ENCODE measurements at places on chromosomes 2 and 18.

DNA sequence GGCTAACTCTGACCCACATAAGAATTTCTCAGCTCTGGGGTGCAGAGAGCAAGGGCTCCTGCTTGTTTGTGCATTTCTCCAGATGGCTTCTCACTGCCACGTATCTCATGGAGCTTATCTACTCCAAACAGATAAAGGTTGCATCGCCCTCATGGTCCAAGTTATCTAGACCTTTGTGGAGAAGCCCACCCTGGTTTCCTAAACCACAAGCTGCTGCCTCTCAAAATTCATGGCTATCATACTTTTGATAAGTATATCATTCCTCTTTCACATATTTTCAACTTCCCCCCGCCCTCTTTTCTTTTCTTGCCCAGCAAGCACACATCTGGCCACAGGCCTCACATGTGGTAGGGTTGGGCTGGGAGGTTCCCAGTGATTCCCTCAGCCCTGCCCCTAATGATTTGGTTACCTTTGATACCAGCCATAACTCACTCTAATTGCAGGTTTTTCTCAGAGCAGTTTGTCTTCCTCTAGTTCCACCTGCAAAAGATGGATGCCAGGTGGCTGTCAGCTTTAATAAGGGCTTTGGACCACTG, 146.0 kb downstream of the RHBDD1 start:
- no peak for ATAC-seq

GRCh38 chr2:183606718-183607085, 482.5 kb downstream of the NUP35 start:
- no peak for ATAC-seq

DNA sequence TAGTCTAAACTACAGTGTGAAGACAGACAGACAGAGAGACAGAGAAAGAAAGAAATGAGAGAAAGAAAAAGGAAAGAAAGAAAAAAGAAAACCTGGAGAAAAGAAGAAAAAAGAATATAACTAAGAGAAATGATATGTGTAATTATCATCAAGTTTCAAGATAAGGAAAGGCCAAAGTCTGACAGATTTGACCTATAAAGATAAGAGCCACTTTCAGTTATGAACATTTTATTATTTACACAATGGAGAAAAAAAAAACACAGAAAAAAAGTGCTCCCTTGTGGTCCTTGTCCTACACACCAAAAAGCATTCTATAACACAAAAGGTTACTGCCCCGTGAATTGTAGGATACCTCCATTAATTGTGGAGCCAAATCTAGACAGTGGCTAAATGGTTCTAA, 937.2 kb upstream of the DDX18 start:
- ATAC-seq, result no peak

DNA sequence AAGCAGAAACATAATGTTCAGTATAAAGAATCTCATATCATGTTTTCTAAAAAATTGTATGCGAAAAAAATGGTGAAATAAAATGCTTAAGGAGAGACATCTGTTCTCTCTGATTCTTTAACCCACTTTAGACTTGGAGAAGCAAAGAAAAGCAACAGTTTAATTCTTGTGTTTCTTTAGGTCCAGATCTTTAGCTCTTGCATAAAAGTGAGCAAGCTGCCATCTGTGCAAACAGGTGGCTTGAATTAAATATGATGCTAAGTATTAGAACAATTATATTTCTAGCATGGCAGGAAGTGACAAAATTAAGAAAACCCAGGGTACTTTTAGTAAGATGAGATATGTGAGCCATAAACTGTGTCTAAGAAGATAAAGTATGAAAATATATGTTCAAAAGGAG, 1038.3 kb downstream of the DPP10 start:
- no peak for ATAC-seq

- ATAC-seq, result no peak
These were observed 2.2 kb downstream of the RALBP1 start for GRCh38 chr18:9477509-9477908.

- peak; percentile 77 for ATAC-seq
These were observed 78.5 kb upstream of the STK17B start for GRCh38 chr2:196249860-196250259.

DNA sequence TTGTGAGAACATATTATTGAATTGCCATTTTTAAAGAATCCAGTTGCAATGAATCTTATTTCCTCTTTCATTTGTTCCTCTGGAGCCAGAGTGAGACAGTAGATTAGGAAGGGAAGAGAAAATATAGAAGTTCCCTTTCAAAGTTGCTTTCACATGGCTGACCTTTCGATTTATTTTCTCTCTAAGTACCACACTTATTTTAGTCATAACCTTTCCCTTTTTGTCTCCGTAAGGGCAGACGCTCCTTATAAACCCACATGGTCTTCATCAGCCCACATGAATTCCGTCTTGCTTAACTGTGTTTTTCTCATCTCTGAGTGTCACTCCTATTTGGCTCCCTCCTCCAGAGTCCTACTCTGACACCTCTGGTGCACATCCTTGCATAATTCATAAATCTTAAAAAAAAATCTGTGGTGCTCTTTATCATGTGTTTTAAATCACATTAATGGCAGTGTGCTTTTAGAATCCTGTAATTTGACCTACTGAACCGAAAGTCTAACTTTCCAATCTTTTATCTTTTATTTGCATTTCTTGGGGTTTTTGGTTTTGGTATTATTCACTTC, 38.5 kb upstream of the ZNF396 start:
- ATAC-seq, result no peak

- ATAC-seq, result no peak
These were observed 18.8 kb downstream of the TMEM185B start for GRCh38 chr2:120204417-120204816.

GRCh38 chr18:1302861-1303260, 398.2 kb downstream of the ADCYAP1 start:
- ATAC-seq, result no peak

DNA sequence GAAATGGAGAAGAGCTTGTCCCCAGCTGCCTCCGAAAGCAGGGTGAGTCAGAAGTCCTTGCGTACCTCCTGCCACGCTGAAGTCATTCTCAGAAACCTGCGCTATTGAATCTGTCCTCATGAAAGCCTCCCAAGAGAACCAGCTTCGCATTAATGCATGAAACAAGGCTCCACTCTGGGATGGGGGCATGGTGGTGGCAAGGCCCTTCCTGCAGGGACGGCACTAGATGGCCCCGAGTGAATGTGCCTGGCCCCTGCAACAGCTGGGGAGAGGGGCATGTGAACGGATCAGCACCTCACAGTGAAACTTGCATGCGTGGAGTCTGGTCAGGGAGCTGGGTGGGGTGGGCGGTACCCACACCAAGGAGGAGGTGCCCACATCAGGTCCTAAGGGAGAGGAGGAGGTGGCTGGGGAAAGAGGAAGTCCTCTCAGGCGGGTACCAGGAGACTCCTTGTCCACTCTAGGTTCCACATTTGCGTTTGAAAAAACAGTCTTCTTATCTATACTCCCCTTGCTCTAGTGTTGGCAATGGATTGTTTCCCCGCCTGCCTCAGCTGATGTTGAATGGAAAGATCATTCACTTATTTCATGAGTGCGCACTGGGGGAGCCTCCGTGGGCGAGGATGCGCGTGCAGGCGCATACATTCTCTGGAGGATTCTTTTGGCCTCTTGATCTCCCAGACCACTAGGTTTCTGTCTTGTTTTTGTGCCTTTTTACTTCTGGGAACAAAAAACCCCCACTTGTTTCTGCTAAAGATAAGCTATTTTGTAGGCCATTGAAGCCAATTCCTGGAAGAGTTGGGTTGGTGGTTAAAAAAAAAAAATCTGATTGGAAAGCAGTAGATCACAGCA, 104.7 kb downstream of the KLHL29 start:
- ATAC-seq, result no peak

GRCh38 chr2:171965661-171966060, 34.1 kb upstream of the METAP1D start:
- no peak for ATAC-seq

- ATAC-seq, result no peak
These were observed 95.5 kb downstream of the THNSL2 start for GRCh38 chr2:88265352-88266303.

DNA sequence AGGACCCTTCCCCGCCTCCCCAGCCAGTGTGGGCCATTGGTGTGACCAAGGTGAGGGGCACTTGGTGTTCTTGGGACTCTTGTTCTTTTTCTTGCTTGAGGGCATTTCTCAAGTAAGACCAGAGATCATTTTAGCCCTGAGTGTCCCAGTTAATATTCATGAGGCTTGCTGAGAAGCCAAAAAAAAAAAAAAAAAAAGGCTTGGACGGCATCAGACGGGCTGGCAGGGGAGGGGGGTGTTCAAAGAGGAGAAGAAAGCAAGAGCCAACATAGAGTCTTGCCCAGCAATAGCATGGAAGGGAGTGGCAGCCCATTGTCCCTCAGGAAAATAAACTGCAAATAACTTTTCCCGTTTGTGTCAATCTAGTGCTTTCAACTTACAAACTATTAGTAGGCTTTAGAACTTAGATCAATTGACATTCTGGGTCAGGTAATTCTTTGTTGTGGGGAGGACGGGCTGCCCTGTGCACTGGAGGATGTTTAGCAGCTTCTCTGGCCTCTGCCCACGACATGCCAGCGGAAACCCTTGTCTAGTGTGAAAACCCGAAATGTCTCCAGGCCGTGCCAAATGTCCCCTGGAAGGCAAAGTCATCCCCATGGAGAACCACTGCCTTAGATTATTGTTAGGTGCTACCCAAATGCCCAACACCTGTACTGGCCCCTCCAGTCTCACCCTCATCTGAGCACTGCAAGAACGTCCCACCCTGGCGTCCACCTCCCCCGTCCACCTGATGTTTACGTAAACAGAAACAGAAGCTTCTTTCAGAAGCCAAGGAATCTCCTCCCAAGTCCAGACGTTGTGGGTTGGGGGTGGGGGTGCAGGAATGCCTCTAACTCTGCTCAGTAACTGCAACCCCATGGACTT, 163.4 kb downstream of the BCL2 start:
- ATAC-seq, result no peak

DNA sequence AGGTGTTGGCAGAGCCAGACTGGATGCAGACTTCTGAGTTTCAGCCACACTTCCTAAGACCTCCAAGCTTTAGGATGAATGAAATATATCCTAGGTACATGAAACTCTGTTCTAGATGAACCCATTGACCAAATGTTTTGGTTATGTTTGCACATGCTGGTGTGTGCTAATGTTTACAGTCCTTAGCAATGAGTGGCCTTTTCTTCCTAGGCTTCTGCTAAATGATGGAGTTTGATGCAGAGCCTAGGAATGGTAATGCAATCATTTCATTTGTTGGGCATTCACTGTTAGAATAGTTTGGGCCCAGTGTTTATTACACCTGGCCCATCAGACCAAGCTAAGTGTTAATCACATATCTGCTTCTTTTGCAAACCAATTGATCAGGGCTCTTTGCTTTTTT, 464.7 kb downstream of the MEIS1 start:
- ATAC-seq, result no peak

- no peak for ATAC-seq
These were observed 1679.0 kb downstream of the SUCLG1 start for GRCh38 chr2:82780050-82780449.

DNA sequence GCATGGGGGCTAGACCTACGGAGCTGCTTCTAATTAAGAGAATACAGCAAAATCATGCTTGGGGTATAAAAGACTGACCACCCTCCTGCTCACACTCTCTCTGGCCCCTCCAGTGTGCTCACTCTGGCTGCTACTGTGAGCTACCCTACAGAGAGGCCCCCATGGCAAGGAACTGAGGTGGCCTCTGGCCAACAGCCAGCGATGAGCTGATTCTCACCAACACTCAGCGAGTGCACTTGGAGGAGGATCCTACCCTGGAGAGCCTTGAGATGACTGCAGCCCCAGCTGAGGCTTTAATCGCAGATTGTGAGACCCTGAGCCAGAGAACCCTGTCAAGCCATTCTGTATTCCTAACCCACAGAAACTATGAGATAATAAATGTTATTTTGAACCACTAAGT, 88.2 kb downstream of the GFPT1 start:
- peak; percentile 79 for ATAC-seq

DNA sequence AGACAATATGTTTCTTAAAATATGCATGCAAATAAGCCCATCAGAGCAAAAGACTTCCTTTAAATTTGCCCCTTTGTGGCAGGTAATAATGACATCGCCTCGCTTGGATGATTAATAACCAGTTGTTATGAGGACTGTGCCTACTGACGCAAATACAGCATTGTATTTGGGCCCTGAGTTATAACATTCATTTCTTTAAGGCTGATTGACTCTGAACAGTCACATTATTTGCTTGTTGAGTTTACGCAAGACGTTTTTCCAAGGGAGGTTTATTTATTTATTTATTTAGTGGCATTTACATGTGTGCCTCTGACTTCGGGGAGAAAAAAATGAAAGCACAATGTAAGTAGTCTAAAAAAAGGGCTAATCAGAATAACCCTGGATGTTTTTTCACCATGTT, 88.3 kb downstream of the SLC8A1 start:
- ATAC-seq, result no peak

DNA sequence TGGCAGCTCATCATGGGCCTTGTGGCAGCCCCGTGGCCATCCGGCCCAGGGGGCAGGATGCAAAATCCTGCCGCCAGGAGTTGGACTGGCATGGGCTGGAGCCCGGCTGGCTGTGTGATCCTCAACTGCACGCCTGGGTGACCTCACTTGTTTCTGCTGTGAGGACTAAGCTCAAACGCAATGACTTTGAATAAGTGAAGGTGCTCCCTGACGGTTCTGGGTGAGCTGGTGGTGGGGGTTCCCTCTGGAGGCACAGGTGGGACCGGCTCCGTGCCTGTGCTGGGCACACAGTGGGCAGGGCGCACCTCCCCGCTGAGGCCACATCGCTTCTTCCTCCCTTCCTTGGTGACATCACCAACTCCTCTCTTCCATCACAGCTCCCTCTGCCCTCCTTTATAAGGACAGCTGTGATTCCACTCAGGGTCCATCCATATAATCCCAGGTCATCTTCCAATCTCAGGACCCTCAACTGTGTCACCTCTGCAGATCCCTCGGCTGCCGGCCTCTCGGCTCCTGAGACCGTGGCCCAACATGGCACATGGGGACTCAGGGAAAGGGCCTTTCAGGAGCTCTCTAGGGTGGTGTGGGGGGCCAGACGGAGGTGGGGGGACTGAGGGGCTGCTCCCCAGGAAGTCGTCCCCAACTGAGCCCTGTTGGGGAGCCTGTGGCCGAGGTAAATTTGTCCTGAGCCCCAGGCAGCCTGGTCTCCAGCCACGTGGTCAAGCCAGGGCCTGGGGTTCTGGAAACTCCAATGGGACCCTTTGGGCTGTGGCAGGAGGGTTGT, 75.5 kb upstream of the ODC1 start:
- no peak for ATAC-seq

DNA sequence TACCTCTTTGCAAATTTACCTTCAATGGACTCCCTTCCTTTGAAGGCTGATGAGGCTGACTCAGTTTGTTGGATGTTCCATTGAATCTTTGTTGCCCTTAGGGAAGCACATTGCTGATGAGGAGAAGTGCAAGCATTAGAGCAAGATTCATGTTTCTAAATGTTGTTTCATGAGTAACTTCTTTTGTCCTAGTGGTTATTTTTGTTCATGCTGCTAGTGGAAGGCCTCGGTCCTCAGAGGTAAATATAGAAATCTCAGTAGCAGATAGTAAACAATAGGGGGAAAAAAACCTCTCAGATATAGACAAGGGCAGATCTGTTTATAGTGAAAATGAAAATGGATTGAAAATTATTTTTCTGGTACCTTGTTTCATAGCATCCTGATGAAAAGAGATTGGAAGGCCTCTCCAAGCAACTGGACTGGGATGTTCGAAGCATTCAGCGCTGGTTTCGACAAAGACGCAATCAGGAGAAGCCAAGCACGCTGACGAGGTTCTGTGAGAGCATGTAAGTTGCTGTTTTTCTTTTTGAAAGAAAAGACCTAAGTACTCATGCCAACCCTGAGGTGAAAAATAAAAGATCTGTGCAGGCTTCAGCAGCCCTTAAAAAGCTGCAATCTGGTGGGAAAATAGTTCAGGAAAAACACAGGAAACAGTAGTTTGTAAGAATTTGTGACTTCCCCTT, 104.9 kb downstream of the CERS6 start:
- no peak for ATAC-seq

- no peak for ATAC-seq
These were observed 438 bp downstream of the PSMA8 start for GRCh38 chr18:26134107-26134506.

- ATAC-seq, result no peak
These were observed 145.3 kb upstream of the ITGA4 start for GRCh38 chr2:181311837-181312236.

Data from SK-N-SH treated with all-trans-retinoic acid at 6 μM for 48 hours (cell line).